ENCODE measurements at places on chromosomes 16 and 17.

- DNase-seq, result no peak
Measured at GRCh38 chr17:56983366-56983765, 5.4 kb downstream of the SCPEP1 start.

GRCh38 chr17:65561452-65562205 is at the start of gene AXIN2:
Gene AXIN2 (minus strand): TSS chr17:65561648. CDS start chr17:65558620, 3,028 bp downstream.
- DNase-seq, result peak; percentile 67

GRCh38 chr16:23901178-23902033 is 65.6 kb downstream of the PRKCB start:
- DNase-seq, result no peak

DNA sequence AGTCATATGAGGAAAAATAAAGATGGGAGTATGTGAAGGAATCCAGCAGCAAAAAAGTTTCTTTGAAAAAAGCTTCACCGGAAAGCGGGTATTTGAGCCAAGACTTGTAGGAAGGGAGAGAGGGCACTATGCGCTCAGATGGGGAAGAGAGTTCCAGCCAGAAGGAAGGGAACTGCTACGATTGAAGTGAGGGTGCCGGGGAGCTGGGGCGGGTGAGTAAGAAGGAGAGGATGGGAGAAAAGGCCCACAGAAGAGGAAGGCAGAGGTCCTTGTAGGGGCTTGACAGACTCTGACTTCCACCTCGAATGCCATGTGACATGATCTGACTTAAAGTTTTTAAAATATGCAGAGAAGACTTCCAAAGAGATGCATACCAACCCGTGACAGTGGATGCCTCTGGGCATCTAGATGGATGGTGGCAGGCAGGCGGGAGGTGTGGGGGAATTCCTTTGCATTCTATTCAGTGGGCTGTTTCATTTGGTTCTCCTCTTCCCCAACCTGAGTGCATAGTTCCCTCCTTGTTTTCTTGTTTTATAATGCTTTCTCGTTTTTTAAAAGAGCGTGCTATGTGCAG is 44.9 kb downstream of the CDRT4 start:
- DNase-seq, result no peak

- no peak for DNase-seq
Measured at GRCh38 chr17:5123343-5124124, 7.7 kb downstream of the USP6 start.

GRCh38 chr16:28915181-28915580 is 9.9 kb downstream of the RABEP2 start:
- DNase-seq, result no peak

GRCh38 chr16:53946746-53947386 is 242.9 kb downstream of the FTO start:
- DNase-seq, result no peak

DNA sequence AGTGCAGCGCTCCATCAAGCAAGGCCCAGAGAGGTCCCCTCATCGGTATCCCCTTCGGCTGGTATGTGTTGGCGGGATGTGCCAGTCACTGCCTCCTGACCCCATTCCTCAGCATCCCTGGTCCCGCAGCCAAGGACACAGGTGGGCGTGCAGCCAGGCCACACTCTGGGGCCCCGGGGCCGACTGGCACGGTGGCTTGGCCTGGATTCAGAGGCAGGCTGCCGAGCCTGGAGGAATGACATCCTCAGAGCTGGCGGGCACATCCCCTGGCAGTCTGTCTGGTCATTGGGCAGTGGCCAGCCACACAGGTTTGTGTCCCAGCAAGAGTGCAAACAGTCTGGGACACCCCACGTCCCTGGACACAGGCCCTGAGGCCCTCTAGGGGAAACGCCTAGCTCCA is 111.1 kb downstream of the SDK2 start:
- DNase-seq, result no peak

GRCh38 chr16:85561248-85562092 is 51.7 kb upstream of the GSE1 start:
- DNase-seq, result no peak

DNA sequence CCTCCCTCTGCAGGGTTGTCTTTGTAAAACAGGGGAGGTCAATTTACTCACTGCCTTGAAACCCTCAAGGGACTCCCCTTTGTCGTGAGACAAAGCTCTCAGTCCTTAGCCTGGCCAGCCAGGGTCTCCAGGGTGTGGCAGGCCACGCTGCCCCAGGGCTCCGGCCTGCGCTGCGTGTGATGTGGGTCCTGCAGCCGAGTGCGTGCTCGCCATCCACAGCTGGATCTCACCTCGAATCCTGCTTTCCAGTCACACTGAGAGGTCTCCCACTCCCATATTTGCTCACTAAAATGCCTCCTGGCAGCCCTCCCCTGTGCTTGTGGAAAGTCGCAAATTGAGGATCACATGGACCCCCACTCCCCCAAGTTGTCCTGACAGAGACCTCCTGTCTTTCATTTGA is 10.0 kb upstream of the CLEC18C start:
- no peak for DNase-seq

Measured in stimulated activated CD8-positive, alpha-beta memory T cell treated with anti-CD3 and anti-CD28 coated beads, Interleukin-15, amount 100 ng/mL, for 4 hours (primary cell).